ENCODE measurements at places on chromosomes 4 and X.

- no peak for DNase-seq
Observed at GRCh38 chrX:7941390-7942042, 14.3 kb upstream of the PNPLA4 start.

GRCh38 chr4:100366213-100366612 is 151.6 kb downstream of the EMCN start:
- DNase-seq, result no peak

DNA sequence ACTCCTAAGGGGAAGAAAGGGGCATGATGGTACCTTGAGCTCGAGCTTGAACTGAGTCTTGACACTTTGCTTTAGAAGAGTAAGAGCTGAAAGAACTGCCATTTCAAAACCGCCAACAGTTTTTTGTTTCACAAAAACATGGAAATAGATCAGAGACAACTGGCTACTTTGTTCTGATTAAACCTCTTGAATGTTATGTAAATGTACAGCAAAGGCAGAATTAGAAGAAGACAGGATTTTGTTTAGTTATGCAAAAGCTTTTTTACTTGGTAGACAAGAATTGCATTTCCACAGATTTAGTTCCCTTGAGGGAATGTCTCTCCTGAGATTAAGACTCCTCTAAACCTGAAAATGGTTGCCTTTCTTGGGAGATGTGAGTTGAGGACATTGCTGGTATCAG is 33.3 kb upstream of the STPG2 start:
- DNase-seq, result no peak

DNA sequence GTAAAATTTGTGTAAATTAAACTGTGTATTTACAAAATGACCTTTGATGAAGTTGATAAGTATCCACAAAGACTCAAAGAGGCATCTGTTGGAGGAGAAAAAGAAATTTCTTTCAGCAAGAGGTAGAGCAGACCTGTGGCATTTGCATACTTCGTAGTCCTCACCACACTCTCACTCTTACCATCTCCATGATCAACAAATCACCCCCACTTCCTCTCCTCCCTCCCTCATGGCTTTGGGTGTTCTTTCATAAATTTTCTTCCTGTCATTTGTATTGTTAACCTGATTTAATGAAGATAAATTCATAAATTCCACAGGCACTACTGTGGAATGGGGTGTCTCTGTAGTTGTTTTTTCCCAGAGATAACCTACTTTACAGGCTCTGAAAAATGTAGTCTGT is 366.5 kb downstream of the ZNF674 start:
- DNase-seq, result no peak

DNA sequence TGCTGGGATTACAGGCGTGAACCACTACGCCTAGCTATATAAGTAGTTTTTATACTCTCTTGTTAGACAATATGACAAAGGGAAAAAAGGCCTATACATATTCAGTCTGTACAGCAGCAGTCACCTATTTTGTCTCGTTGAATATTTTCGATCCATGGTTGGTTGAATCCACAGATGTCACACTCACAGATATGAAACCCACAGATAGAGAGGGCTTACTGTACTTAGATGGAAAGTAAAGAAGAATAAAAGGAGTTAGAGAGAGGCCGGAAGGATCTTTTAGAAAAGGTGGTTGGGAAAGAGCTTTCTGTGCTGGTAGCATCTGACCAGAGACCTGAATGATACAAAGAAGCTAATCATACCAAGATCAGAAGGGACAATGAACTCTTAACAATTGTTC is 38.3 kb upstream of the SPINK2 start:
- no peak for DNase-seq

- no peak for DNase-seq
Observed at GRCh38 chr4:150173432-150173861, 95.2 kb downstream of the DCLK2 start.

DNA sequence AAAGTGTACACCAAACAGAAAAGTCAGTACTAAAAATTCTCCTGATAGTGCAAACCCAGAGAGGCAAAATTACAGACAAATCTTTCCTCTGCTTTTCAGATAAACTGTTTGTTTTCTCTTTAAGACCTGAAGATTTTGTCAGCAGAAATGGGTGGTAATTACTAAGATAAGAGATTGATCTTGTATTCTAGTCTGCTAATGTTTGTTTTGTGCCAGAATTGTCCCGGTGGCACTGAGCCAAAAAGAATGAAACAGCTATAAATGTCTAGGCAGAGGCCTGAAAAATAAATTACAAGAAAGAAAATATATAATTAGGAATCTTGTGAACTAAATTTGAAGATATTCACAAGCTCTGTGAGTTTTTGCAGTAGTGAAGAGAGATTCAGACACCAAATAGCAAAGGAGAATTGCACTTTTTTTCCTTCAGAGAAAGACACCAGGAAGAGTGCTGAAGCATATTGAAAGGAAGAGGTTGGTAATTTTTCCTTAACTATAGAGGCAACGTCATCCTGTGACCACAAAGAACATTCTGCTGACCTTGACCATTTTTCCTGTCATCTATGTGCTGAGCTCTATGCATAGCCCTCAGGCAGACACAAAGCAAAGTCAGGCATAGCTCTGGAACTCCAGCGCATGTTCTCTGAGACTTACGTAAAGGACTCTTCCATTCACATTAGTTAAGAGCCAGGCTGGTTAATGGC is 314.5 kb upstream of the RASGEF1B start:
- DNase-seq, result no peak

- no peak for DNase-seq
Observed at GRCh38 chrX:32520789-32521188, 690.6 kb downstream of the DMD start.

DNA sequence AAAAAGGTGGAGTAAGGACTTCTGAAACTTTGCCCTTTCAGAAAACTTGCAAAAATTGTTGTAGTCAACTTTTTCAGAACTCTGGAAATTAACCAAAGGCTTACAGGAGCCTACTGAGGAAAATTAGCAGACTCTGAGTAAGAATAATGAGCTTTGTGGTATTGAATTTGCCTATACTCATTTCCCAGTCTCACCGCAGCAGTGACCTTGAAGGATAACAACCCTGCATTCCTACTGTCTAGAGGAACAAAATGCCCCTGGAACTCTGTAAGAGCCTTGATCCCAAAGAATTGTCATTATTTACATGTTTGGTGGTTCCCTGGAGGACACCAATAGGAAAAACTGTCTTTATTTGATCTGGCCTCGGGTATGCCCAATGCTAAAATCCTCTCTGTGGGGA is 57.9 kb downstream of the MND1 start:
- no peak for DNase-seq

DNA sequence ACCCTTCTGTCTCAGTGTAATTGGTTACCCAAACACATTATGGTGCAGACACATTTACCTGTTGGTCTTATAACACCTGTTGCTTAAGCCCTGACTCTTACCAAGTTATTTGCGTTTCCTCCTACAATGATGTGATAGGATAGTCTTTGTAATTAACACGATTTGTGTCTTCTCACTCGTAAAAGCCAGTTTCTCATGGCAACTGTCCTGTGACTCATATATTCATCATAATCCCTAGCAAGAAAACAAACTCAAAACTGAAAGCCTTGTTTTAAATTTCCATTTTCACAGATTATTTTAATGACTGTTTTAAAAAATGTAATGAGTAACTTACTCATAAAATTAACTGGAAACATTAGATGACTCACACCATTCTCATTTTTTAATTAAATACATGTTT is 495.2 kb downstream of the NLGN4X start:
- no peak for DNase-seq

DNA sequence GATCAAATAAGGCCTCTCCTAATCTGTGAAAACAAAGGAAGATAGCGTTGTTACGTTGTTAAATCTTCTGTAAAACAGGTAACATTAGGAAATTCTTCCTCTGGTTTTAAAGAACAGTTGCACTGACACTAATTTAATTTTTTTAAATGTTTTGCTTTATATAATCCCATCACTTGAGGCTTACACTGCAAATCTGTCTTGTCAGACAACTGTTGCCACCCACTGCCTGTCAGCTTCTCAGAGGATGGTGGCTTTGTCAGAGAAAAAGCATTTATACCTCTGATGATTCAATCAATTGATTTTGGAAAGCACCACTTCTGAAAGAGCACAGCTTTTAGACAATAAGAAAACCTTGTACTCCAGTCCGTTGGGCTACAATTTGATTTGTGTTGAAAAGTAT is 799.1 kb downstream of the FSTL5 start:
- DNase-seq, result no peak

GRCh38 chr4:151563194-151563593 is 154.2 kb downstream of the FHIP1A start:
- no peak for DNase-seq

Measured in CD4-positive, alpha-beta T cell treated with Interleukin-15 for 4 hours (primary cell).